ENCODE measurements at places on chromosomes 11 and 22.

GRCh38 chr11:75135651-75136050 is 15.3 kb upstream of the SLCO2B1 start:
- H3K4me3 ChIP-seq, result no peak overlapping the region
- DNase-seq, result no peak
- no peaks in the 10 kb centered on the region for H3K4me1 ChIP-seq
- H3K27me3 ChIP-seq, result peaks cover 27% of the 10 kb centered on the region

DNA sequence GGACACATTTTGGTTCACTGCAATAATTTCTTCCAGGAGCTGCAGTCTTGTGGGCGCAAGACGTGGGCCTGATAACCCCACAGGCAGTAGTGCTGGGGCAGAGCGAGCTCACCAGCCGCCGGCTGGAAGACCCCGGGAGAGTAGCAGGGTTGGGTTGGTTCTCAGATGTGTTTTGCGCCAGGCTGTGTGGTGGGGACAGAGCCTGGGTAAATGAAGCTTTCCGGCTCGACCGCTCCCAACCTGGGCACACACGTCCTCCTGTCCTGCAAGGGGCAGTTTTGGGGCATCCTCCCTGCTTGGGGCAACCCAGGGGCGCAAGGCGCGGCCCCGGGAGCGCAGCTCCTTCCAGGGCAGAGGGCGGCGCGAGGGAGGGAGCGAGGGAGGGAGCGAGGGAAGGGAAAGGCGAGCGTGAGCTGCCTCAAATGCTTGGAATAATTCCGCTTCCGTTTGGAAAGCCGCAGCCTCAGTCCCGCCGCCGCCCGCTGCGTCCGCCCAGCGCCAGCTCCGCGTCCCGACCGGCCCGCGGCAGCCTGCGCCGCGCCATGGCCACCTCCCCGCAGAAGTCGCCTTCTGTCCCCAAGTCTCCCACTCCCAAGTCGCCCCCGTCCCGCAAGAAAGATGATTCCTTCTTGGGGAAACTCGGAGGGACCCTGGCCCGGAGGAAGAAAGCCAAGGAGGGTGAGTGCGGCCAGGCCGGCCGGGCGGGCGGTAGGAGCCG is at the start of gene PARVA:
Gene PARVA, plus strand, starts transcription at position 466 of the 718 bp plus-strand sequence. Its CDS starts 77 bp downstream, at position 543.
- no peaks in the 10 kb centered on the region for H3K27me3 ChIP-seq
- DNase-seq, result peak; percentile 79
- H3K36me3 ChIP-seq, result peaks cover 8% of the 10 kb centered on the region
- H3K4me1 ChIP-seq, result peaks cover 15% of the 10 kb centered on the region
- peak within 1 kb of the TSS; percentile 97 for H3K4me3 ChIP-seq
- peak within 1 kb of the TSS; percentile 95 for H3K27ac ChIP-seq

DNA sequence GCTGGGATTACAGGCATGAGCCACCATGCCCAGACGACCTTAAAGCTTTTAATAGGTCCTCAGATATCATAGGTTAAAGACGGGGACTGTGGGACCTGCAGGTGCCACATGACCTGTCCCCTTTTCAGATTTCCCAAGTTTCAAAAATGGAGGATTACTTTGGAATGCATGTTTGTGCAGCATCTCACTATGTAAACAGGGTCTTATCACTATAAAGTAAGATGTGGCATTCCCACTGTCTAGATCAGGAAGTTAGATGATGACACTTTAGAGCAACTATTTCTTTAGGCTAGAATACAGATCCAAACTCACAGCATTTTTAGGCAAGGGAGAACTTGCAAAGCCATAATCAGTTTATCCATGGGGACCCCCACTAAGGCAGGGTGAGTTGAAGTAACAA is 92.8 kb downstream of the USP35 start:
- H3K4me3 ChIP-seq, result no peak overlapping the region

GRCh38 chr11:69292221-69292648 is 1.7 kb upstream of the MYEOV start:
- no peak for DNase-seq
- H3K4me1 ChIP-seq, result peaks cover 8% of the 10 kb centered on the region
- H3K27me3 ChIP-seq, result no peaks in the 10 kb centered on the region
- no peak overlapping the region for H3K4me3 ChIP-seq
- H3K27ac ChIP-seq, result no peak overlapping the region
- no peaks in the 10 kb centered on the region for H3K36me3 ChIP-seq

DNA sequence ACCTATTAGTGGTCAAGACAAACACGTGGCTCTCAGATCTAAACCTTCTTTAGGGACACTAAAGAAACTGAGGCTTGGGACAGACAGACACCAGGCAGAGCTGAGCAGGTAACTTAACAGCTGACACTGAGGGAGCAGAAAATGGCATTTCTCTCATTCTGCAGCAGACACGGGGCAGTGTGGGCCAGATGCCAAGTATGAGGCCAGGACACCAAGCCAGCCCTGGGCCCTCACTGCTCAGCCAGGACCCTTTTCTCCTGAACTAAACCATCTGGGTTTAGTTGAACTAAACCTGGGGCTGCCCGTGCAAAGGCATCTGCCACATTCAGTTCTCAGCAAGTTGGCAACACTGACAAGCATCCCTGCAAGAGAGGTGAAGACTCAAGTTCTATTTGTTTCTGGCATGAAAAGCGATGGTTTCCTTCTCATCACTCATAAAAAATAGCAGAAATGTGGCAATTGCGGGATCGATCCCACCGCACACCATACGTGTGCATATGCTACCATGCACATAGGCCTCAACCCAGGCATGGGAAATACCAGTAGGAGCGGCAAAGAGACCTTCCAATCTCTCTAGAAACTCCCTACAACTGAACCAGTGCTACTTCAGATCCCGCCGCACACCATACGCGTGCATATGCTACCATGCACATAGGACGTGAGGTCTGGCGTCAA is 100.1 kb upstream of the BID start:
- H3K4me3 ChIP-seq, result no peak overlapping the region
- H3K27ac ChIP-seq, result no peak overlapping the region
- DNase-seq, result no peak
- no peaks in the 10 kb centered on the region for H3K27me3 ChIP-seq
- peaks cover 18% of the 10 kb centered on the region for H3K36me3 ChIP-seq

DNA sequence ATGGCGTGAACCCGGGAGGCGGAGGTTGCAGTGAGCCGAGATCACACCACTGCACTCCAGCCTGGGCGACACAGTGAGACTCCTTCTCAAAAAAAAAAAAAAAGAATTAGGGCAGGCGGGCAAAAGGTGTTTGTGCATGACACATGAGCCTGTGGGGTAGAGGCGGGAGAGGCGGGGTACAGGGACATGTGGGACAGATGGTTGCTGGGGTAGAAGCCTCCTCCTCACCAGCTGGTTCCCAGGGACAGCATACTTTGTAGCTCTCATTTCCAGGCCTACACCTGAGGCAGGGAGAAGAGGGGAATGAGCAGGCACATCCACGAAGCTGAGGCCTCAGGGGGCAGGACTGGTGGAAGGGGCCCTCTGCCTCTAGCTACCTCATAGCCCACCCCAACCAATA is 23.7 kb downstream of the YWHAH start:
- no peaks in the 10 kb centered on the region for H3K4me1 ChIP-seq
- DNase-seq, result no peak
- H3K27me3 ChIP-seq, result no peaks in the 10 kb centered on the region
- H3K27ac ChIP-seq, result no peak overlapping the region

DNA sequence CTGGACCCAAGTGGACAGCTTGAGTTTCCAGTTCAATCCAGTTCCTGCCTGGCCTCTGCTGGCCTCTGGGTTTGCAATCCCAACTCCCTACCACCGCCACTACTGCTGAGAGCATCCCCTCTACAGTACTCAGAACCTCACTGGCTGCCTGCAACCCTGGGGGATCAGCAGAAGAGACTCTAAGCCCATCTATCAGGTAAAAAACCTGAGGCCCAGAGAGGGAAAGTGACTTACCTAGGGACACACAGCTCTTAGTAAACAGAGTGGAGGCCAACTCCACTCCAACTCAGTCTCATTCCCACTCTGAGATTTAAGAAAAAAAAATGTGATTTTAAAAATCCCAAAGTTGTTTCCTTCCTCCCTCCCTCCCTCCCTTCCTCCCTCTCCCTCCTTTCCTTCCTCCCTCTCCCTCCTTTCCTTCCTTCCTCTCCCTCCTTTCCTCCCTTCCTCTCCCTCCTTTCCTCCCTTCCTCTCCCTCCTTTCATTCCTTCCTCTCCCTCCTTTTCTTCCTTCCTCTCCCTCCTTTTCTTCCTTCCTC is 34.5 kb downstream of the APOL3 start:
- no peak overlapping the region for H3K27ac ChIP-seq
- peaks cover 24% of the 10 kb centered on the region for H3K27me3 ChIP-seq
- peaks cover 3% of the 10 kb centered on the region for H3K4me1 ChIP-seq
- no peaks in the 10 kb centered on the region for H3K36me3 ChIP-seq
- H3K4me3 ChIP-seq, result no peak overlapping the region

DNA sequence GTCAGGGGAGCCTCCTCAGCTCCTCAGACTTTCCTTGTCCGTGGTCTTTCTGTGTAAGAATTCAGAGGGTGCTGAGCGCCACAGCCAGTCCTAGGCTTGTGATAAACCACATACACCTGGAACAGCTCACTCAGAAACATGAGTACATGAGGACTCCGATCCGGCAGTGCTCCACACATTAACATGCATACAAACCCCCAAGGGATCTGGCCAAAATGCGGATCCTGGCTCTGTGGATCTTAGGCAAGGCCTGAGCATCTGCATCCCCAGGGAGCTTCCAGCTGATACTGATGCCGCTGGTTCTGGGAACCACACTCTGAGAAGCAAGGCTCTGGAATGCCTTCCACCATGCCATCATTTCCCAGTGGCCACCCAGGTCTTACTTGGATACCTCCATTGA is 20.6 kb upstream of the OPCML start:
- H3K27me3 ChIP-seq, result no peaks in the 10 kb centered on the region
- no peaks in the 10 kb centered on the region for H3K4me1 ChIP-seq

GRCh38 chr22:42688241-42689211 is 32.1 kb downstream of the A4GALT start:
- peak overlapping the region; percentile 7 for H3K27ac ChIP-seq
- no peaks in the 10 kb centered on the region for H3K36me3 ChIP-seq
- H3K4me1 ChIP-seq, result peaks cover 10% of the 10 kb centered on the region
- H3K27me3 ChIP-seq, result no peaks in the 10 kb centered on the region
- H3K4me3 ChIP-seq, result no peak overlapping the region

DNA sequence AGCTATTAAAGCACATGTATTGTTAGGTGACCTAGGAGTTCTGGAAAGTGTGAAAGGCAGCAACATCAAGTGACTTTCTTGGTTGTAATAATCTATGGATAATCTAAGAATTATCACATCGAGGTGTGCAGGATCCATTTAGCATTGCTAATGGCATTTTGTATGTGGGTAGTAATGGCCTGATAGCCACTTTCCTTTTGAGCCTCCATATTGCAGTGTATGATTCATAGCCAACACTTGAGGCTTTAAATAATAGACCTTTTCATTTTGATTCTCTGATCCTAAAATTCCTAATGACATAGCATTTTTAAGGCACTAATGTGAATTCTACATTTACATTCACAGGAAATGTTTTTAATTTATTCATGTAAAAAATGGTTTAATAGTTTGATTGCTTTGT is 759.4 kb downstream of the NELL1 start:
- H3K27ac ChIP-seq, result no peak overlapping the region
- no peaks in the 10 kb centered on the region for H3K27me3 ChIP-seq
- no peak overlapping the region for H3K4me3 ChIP-seq
- DNase-seq, result no peak
- H3K36me3 ChIP-seq, result no peaks in the 10 kb centered on the region
- H3K4me1 ChIP-seq, result no peaks in the 10 kb centered on the region

DNA sequence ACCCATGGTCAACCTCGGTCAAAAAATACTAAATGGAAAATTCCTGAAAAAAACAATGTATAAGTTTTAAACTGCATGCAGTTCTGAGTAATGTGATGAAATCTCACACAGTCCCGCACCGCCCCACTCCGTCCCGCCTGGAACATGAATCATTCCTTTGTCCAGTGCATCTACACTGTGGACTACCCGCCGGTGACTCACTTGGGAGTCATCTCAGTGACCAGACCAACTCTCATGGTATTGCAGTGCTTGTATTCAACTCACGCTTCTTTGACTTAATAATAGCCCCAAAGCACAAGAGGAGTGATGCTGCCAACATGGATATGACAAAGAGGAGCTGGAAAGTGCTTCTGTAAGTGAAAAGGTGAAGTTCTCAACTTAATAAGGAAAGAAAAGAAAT is 48.8 kb downstream of the ARHGAP32 start:
- peak overlapping the region; percentile 0 for H3K4me3 ChIP-seq
- no peaks in the 10 kb centered on the region for H3K36me3 ChIP-seq
- no peaks in the 10 kb centered on the region for H3K27me3 ChIP-seq
- H3K27ac ChIP-seq, result peak overlapping the region; percentile 99

DNA sequence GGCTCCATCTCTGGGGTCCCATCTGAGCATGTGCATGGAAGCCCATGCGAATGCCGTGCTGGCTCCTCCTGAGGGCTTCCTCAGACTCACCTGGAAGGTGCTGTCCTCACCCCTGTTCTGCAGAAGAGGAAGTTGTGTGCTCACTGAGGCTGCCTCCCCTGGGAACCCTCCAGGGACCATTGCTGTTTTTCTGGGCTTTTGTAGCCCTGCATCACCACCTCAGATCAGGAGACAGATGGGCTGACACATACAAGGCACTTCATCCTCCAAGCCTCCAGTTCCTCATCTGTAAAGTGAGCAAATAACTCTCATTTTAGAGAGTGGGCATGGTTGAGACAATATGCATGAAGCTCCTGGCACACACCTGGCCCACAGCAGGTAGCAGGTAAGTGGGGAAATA is 12.1 kb upstream of the LRRC32 start:
- DNase-seq, result no peak
- H3K4me1 ChIP-seq, result no peaks in the 10 kb centered on the region
- H3K27me3 ChIP-seq, result peaks cover 11% of the 10 kb centered on the region
- no peak overlapping the region for H3K4me3 ChIP-seq
- no peak overlapping the region for H3K27ac ChIP-seq
- no peaks in the 10 kb centered on the region for H3K36me3 ChIP-seq

DNA sequence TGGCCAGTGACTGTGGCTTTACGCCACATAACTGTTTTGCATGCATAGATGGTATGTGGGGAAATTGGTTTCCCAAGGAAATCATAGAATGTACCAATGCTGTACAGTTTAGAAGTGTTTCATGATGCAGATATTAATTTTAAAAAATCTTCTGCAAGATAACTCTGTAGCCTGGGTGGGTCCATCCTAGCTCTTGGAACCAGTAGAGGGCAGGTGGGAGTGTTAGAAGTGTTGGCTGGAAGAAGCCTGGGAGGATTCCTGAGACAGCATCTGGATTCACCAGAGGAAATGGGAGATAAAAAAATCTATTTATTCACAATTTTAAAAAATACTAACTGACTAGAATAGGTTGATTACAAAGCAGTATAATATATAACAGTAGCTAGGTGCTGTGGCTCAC is 139.9 kb upstream of the GRIA4 start:
- no peaks in the 10 kb centered on the region for H3K4me1 ChIP-seq
- H3K36me3 ChIP-seq, result no peaks in the 10 kb centered on the region
- no peaks in the 10 kb centered on the region for H3K27me3 ChIP-seq
- H3K4me3 ChIP-seq, result no peak overlapping the region

GRCh38 chr11:16902781-16903378 is 111.3 kb downstream of the PLEKHA7 start:
- H3K4me3 ChIP-seq, result no peak overlapping the region
- DNase-seq, result no peak
- H3K27ac ChIP-seq, result no peak overlapping the region
- H3K27me3 ChIP-seq, result peaks cover 2% of the 10 kb centered on the region
- H3K4me1 ChIP-seq, result no peaks in the 10 kb centered on the region
- no peaks in the 10 kb centered on the region for H3K36me3 ChIP-seq
